ENCODE measurements at places on chromosomes 11 and 22.

DNA sequence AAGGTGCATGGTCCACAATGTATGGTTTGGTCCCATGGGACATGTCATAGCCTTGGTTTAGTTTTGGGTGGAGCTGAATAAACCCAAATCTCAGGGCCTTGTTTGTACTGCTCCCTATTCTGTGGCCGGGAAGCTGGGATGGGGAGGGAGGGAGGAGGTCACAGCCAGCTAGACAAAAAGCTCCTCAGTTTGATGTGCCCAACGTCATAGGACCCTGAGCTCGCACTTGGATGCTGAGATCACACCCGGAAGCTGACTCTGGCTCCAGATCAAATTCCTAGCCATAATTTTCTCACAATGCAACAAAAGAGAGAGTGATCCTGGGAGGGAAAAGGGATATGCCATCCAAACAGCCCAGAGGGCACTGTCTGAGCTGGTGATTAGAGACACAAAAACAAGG, 1.5 kb downstream of the HSPB2 start:
- peak; percentile 84 for DNase-seq

GRCh38 chr11:110463153-110463552, 33.4 kb downstream of the FDX1 start:
- peak; percentile 81 for DNase-seq

- no peak for DNase-seq
Measured at GRCh38 chr11:113655771-113656170, 50.3 kb downstream of the TMPRSS5 start.

DNA sequence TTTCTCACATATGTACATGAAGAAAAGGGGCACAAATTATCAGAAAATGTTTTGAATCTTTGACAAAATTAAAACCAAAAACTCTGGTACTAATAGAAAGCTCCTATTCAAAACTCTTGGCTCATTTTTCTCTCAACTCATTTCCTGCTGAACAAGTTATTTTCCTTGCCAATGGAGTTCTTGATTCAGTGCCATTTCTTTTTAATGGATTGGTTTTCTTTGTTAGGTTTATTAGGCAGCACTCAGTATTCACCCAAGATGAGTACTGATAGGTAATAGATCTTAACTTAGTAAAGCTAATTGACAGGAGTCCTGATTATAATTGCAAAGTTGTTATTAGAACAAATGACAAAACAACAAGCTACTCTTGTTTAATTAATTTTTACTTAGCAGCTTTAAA, 279.4 kb upstream of the PDGFD start:
- no peak for DNase-seq

- DNase-seq, result no peak
Measured at GRCh38 chr22:28950617-28951411, 67.4 kb downstream of the ZNRF3 start.

GRCh38 chr11:86747801-86748200, 52.5 kb upstream of the PRSS23 start:
- DNase-seq, result no peak

GRCh38 chr11:45884596-45885185, 760 bp upstream of the MAPK8IP1 start:
- no peak for DNase-seq

DNA sequence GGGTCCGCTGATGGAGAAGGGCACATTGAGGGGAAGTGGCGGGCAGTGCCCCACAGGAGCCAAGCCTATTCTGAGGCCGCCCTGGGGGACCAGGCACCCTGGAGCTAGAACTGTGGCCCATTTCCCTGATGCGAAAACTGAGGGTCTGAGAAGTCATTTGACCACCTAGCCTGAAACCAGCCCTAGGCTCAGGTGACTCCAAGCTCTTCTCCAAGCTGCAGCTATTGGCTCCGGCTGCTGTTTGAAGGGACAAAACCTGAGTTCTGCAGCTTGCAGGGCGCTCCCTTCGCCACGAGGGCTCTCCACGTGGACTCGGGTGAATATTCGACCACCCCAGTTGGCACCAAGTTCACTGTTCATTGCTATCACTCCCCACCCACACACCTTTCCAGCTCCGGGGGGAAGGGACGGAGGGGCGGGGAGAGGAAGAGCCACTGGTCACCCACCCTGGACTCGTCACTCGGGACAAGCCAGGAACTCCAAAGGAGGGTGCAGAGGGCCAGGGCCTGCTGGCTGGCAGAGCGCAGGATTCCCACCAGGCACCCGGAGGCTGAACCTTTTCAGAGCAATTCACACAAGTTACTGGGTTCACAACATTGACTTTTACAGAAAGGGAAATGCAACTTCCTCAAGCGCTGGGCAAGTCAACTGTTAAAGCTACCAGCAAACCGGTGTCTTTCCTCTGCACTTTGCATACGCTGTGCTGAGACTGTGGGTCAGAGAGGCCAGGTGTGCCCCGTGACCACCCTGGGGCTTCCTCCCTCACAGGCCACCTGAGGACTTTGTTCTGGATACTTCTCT, 1.1 kb upstream of the RAC2 start:
- DNase-seq, result no peak

GRCh38 chr11:47508240-47508957, 44.5 kb downstream of the CELF1 start:
- no peak for DNase-seq

DNA sequence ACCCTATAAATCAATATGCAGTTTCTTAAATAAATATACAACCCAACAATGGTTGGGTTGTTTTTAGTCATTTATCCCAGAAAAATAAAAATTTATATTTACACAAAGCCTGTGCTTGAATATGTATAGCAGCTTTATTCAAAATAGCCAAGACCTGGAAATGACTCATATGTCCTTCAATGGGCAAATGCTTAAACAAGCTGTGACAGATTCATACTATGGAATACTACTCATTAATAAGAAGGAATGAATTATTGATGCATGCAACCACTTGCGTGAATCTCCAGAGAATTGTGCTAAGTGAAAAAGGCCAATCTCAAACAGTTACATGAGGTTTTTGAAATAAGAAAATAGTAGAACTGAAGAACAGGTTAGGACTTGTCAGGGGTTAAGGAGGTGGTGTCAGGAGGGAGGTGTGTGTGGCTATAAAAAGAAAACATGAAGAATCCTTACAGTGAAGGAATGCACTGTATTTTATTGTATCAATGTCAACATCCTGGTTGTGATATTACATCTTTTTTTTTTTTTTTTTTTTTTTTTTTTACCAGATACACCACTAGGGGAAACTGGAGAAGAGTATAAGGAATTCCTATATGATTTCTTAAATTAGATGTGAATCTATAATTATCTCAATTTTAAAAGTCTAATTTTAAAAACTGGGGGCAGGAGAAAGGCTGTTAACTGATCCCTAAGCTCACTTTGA, 82.4 kb upstream of the CD44 start:
- no peak for DNase-seq

DNA sequence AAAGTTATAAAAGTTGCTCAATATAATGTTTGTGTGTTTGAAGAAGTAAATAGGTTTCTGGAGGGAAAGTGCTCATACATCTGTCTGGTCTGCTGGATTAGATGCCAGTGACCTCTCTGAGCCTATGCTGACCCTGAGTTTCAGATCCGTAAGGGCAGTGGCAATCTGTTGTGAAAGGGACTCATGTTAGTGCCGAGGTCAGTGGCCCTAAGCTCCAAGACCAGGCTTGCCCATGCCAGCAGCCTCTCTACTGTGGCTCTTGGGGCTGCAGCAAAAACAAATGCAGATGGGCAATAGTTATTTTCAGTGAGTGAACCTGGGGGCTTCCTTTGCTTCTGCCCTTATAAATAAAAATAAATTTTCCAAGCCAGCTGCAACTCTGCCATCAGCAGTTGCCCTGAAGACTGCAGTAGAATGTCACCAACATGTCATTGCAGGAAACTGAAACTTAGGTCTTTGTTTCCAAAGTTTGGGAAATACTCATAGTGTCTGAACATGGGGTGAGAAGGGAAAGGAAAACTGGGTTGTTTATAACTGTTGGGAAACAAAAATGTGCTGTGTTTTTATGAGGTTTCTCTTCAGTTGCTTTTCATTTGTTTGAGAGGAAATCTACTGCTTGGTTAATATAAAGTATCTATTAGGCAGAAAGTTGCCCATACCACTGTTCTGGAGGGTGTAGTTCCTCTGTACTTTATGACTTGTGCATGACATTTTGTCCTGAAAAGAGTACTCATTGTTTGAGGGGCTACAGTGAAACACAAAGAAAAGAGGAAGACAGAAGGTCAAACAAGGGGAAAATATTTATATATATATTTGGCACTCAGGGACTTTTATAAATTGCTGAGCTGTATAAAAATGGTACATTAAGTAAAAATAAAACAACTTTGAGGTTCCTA, 9.5 kb upstream of the MS4A4E start:
- no peak for DNase-seq

DNA sequence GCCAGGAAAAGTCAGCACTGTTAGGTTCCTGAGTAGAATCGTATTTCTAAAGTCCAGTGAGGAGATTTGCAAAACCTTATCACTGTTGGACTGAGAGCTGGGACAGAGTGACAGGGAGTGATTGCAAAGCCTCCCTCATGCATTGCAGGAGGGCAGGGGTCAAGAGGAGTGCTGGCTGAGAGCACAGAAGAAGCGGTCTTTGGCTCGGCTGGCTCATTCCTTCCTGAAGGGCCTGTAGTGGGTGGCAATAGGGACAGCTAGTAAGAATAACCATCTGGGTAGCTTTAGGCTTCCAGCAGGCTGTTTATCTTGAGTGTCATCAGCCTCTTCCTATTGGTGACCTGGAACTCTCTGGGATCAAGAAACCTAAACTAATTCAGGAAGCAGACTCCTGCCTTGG, 53.4 kb downstream of the CD44 start:
- DNase-seq, result peak; percentile 60

DNA sequence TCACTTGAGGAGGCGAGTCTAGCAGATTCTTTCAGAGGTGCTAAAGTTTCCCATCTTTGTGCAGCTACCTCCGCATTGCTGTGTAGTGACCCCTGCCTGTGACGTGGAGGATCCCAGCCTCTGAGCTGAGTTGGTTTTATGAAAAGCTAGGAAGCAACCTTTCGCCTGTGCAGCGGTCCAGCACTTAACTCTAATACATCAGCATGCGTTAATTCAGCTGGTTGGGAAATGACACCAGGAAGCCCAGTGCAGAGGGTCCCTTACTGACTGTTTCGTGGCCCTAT, 8.9 kb upstream of the SAMM50 start:
- no peak for DNase-seq

GRCh38 chr11:100766764-100767163, 79.7 kb downstream of the ARHGAP42 start:
- no peak for DNase-seq
